ENCODE measurements at places on chromosomes 1 and 21.

- DNase-seq, result no peak
Observed at GRCh38 chr21:45004481-45005247, 64.8 kb downstream of the SLX9 start.

DNA sequence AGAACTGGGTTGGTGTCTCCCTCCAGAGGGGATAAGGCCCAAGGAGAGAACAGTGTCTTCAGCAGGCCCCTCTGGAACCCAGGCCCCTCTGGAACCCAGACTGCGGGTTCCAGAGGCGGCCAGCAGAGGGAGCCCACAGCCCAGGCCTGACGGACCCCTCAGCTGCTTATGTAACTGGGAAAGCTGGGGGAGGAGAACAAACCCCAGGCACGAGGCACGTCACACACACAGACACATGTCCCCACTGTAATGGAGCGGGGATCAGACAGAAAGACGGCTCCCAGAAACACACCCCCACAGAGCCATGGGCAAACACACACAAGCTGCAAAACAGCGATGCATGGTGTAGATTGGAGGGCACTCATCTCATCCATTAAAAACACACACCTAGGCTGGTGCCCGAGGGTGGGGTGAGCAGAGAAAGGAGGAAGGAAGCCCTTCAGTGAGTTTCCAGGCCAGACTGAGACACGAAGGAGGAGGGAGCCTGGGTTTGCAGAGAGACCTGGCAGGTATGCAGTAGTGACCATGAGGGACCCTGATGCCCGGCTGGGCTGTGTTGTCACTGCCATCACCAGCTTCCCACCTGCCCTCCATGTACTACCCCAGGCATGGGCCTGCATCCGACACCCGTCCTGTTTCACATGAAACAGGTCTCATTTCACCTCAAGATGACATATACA lies 2.8 kb upstream of the IGSF8 start:
- DNase-seq, result peak; percentile 59

DNA sequence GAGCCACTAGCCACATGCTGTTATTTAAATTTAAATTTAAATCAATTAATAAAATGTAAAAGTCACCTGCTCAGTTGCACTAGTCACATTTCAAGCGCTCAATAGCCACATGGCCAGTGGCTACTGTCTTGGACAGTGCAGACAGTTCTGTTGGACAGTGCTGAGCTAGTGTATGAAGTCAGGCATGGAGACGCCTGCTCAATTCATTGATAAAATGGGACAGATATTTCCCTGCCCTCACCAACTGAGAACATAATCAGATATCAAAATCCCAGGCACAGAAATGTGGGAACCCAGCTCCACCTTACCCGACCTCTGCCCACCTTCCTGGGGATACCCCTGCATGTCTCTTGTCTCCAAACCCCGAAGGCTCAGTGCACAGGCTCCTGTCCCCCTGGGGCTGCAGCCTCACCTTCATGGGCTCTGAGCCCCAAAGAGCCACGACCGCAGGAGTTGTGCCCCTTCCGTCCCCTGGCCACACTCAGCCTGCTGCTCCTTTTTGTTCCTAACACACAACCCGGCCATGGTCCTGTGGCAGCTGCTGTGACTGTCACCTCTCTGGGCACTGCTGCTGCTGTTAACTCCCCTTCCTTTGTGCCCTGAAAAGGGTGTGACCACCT lies 63.5 kb downstream of the TCP10L start:
- DNase-seq, result no peak

DNA sequence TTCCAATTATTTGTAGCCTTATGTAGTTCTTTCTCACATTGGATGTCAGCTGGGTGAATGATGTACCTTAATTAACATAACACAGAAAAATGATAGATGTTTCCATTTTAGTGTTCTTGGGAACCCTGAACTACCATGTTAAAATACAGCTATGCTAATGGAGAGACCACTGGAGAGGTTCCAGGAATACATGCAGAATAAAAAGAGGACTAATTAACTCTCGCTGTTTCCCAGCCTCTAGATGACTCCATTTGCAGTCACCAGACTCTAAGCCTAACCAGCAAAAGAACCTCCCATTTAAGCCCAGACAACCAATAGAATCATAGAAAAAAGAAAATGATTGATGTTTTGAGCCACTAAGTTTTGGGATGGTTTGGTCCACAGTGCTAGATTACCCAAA lies 36.2 kb downstream of the CLCA4 start:
- no peak for DNase-seq

DNA sequence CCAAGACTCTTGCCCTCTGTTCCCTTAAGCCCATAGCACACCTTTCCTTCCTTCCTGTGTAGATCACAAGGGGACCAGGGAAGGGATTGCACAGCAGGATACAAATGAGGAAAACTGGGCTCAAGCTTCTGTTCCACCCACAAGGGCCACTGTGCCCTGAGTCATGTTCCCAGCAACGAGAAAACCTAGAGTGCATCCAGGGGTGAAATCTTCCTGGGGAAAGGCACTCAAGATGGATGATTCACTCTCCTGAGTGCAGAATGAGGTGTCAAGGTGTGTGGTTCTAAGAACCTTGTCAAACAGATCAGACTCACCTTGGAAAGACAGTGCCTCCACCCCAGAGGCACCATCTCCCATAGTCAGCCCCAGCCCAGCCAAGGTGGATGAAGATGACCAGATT lies 40.7 kb upstream of the EYA3 start:
- DNase-seq, result no peak

DNA sequence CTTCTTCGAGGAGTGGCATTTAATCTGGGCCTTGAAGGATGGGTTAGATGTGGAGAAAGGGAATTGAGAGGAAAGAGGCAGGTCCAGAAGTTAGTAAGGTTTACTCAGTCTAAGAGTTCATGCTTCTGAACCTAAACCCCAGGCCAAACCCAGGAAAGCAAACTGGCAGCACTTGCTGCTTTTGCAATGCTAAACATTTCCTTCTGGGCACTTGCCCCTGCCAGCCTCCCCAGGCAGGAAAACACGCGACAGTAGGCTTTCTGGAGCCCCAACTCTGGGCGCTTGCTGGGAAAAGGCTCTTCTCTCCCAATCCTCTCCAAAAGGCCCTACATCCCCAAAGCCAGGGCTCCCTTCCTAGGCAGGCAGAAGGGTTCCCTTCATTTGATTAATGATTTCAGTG lies 2.5 kb downstream of the OLFML2B start:
- no peak for DNase-seq

GRCh38 chr1:18373882-18374493 lies 106.7 kb upstream of the KLHDC7A start:
- DNase-seq, result no peak

GRCh38 chr21:32437729-32438128 lies 25.2 kb downstream of the EVA1C start:
- DNase-seq, result no peak

All from activated T-cell treated with anti-CD3 and anti-CD28 coated beads for 1 hour (primary cell).